ENCODE measurements at places on chromosomes 11 and 22. TPM values are rescaled to one million over a fixed set of nuclear protein-coding genes. Genes with fewer than 3 reads are reported as not detected.

DNA sequence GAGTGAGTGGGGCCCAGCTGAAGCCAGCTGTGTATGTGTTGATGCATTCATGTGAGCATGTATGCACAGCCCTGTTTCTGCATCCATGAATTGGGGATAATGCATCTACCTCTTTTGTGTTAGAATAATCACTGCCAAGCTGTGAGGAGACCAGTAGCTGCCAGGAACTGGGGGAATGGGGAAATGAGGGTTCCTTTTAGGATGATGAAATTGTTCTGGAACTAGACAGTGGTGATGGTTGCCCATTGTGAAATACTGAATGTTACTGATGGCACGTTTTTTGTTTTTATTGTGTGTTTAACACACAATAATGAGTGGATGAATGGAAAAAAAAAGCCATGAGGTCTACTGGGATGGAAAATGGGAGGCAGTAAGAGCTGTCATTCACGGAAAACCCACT lies 45.3 kb upstream of the WNT11 start:
- DNase-seq: no peak

DNA sequence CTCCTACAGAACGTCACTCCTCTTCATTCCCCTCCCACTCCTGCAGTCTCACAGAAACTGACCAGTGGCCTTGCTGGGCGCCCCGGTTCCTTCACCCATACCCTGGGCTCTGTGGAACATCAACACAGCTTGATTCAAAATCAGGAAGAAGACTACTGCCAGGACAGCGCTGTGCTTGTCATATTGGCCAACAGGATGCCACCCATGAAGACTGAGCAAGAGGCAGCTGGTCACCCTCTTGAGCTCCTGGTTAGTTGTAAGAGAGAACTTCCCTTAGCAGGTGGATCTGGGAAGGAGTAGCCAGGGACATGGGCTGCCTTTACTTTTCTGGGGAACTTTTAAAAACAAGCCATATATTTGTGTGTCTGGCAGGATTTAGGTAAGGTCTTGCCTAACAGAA lies 110.4 kb upstream of the TIMP3 start:
- DNase-seq: no peak

- no peak for DNase-seq
Observed at GRCh38 chr11:118898400-118899295, 15.0 kb downstream of the CXCR5 start.

GRCh38 chr11:11312738-11313137 lies 40.3 kb downstream of the CSNK2A3 start:
- no peak for DNase-seq

- no peak for DNase-seq
Observed at GRCh38 chr22:50071432-50072166, 13.5 kb upstream of the TTLL8 start.

DNA sequence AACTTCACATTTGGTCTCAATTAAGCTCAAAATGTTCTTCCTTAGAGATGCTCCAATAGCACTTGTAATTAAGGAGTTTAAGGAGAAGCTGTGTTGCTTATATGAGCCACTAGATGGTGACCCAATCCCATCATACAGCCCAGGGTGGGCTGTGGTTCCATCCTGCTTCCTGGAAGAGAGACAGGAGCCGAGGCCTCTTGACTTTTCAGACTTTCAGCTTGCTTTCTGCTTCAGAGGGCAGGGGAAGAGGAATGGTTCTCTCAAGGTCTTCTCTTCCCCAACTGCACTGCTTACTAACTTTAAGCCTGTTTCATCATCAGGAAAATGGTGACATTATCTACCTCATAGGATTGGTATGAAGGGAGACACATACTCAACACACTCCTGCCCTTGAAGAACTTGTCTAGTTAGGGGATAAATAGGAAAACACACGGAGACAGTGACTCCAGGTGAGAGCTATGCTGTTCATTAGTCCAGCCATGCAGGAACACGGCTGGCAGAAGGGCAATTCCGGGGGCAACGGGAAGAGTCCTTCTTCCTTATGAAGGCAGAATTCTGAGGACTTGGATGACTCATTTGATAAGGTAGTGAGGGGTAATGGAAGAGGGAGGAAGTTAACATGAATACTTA lies 20.1 kb downstream of the TMEM218 start:
- peak; percentile 72 for DNase-seq

- no peak for DNase-seq
Observed at GRCh38 chr11:43947815-43948214, 5.4 kb downstream of the C11orf96 start.

- DNase-seq: no peak
Observed at GRCh38 chr11:116862185-116862584, 24.8 kb upstream of the APOA1 start.

DNA sequence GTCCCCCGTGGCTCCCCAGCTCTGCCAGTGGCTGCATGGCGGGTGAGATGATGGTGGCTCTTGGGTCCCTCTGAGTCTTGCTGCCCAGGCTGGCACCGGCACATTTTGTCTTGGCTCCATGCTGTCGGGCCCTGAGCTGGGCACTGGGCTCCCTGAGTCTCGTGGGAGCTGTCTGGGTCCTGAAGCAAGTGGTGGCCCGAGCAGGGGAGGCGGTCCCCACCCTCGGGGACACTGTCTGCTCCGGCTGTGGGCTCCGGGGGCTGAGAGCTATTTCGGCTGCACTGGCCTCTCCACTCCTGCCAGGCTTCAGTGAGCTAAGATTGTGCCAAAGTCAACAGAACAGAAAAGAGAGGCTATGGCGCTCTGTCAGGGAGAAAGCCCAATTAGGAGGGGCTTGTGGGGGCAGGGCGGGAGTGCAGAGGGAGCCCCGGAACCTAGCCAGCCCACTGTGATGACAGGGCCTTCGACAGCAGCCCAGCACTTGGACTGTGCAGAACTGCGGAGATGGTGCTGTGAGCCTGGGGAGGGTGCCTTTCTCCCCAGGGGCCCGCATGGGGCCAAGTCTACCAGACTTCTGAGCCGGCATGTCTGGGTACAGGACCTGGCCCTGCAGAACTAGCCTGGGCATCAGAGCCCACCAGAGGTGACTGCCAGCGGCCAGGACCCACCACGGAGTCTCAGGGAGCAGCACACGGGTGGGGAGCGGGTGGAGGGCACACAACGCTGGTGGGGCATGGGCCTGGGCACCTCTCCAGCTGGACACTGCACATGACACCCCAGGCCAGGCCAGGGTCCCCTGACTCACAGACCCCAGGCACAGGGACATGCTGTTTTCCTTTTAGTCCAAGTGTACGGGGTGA lies 38.0 kb downstream of the RTN4R start:
- DNase-seq: no peak

Gene LIMK2
- 54.6 TPM for polyA plus RNA-seq

Gene TMEM191B
- polyA plus RNA-seq: 2.9 TPM

Gene CRYBB2
- polyA plus RNA-seq: not detected
